ENCODE measurements at places on chromosomes 3 and 15.

- DNase-seq, result no peak
Measured at GRCh38 chr3:25695731-25696420, 31.2 kb upstream of the TOP2B start.

DNA sequence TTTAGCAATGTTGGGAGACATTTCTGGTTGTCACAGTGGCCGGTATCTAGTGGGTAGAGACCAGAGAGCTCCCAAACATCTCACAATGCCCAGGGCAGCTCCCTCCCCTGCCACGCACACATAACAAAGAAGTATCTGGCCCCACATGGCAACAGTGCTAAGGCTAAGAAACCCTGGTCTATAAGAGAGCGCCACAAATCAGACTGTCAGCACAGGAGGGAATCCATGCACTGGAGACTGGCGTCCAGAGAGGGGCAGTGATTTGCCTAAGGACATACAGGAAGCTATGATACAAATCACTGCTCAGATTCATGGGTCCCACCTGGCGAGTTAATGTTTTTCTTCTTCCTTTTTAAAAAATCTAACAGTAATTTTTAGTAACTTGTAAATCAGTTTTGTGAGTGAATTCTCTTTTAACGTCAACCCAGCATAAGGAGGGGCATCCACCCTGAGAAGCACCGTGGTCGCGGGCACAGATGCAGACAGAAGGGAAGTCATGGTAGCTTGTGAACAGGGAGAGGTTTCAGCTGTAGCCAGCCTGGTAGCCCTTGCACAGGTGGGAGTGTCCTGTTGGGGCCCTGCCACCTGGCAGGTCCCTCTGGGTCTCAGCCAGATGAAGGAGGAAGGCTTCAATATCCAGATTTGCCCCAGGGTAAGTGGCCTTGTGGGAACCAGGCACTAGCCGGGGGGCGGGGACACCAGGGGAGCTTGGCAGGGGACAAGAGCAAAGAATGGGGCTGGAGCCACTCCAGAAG, 8.7 kb downstream of the ISG20 start:
- peak; percentile 16 for DNase-seq

GRCh38 chr3:123735456-123735855, 148.7 kb downstream of the MYLK start:
- DNase-seq, result no peak

GRCh38 chr3:51343918-51344687, 41.0 kb upstream of the MANF start:
- DNase-seq, result no peak

- peak; percentile 79 for DNase-seq
Measured at GRCh38 chr15:73677146-73677607, 7.0 kb upstream of the CD276 start.

GRCh38 chr3:155919728-155920127, 49.3 kb downstream of the GMPS start:
- DNase-seq, result no peak

DNA sequence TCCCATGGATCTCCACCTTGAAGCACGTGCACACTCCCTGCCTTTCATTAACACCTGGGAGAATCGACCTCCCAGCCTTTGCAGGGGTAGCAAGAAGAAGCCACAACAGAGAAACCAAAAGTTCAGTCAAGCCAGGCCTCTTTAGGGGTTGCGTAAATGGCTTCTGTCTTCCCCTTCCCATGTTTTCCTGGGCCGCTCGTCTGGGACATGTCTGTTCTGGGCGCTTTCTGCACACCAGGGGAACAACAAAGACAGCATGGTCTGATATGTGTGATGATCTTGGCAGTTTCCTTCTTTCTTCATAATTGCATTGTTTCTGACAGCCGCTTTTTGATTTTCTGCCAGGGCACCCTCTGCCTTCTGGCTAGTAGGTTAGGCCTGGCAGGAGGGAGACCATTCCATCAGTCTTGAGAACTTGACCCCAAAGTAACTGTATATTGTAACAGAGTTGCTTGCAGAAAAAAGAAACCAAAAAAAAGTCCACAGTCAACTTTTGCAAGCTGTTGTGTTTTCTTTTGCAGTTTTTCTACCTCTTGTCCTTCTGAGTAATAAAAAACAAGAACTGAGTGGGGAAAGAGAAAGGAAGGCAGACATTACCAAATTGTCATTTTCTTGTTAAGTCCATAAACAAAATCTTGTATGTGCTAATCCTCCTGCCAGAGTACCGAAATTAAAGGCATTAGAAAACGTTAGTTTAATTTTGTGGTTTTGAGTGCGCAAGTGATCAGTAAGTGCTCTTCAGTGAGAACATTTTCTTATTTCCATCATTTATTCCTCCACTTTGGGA, 56.0 kb upstream of the FURIN start:
- DNase-seq, result no peak

DNA sequence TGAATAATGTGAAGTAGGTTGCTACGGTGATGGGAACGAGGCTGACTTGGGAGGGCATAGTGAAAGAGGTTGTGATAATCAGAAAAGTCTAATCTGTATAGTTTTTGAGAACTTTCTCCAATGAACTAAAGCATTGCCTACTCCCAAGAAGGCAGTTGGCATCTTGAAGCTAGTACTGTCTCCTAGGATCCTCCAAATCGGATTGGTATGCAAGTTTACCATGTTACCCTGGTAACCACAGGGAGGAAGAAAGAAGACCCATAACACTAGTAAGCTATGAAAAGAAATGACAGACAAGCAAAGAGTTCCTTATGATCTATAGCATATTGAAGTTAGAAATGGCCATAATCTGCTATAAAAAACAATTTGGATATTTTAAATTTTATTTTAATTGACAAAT, 127.2 kb upstream of the SYNPR start:
- no peak for DNase-seq

GRCh38 chr3:105729667-105730066, 139.1 kb downstream of the CBLB start:
- DNase-seq, result no peak

GRCh38 chr15:45091576-45091975, 22.4 kb downstream of the DUOX2 start:
- no peak for DNase-seq

DNA sequence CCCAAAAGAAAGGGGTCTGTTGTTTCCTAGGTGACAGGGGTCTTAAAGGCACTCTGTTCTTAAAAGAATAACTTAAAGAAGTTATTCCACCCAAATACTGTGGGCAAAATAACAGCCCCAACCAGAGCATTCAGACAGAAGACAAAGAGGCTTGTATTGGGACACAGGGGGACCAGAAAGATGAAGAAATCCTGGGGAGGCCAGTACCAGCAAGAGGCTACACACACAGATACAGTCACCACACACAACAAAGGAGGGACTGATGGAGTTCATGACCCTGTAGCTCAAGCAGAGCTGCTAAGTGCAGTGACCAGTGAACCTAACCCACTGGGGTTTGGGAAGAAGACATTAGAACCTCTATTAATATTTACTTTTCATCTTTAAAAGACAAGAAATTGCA, 59.0 kb downstream of the MTHFS start:
- DNase-seq, result no peak

- no peak for DNase-seq
Measured at GRCh38 chr3:45664578-45664977, 24.6 kb upstream of the SACM1L start.

- peak; percentile 96 for DNase-seq
Measured at GRCh38 chr15:71443538-71443937, 328.3 kb downstream of the THSD4 start.

- peak; percentile 29 for DNase-seq
Measured at GRCh38 chr3:119279101-119279554, 15.1 kb upstream of the ARHGAP31 start.

- DNase-seq, result no peak
Measured at GRCh38 chr3:29275309-29275708, 5.6 kb upstream of the RBMS3 start.

DNA sequence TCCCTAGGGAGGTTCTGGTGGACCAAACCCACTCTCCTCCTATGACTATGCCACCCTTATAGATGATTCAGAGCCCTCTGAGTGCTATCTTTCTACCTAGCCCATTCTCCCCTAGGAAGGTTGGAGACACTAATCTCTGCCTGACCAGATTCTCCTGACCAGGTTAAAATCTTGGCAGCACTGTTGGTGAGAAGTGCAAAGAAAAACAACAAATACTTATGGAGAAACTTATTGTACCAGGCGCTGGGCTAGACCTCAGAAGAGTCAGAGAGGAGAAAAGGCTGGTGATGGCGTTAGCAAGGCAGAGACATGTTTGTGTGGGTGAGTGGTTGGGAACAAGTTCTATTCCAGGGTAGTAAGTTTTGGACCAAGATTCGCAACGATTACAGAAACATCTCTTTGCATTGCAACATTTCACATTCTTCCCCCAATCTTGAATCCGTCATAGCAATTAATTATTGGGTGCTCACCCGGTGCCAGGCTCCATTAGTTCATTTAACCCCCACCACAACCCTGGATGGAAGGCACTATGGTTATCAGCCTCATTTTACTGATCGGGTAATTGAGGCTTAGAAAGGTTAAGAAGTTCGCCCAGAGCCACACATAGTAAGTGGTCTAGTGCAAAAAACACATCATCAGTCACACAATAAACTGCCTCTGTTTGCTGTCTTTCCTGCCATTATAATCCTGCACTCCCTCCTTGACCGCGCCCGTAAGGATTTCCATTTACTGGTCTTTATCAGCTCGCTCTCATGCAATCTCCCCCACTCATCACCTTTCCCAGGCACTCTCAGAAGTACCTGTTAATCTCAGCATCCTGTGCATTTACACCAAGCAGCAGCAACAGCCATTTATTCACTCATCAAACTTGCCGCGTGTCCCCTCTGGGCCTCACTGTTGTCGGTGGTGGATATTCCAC, 655 bp upstream of the TSPAN3 start:
- no peak for DNase-seq

GRCh38 chr3:125382298-125382697, 7.2 kb upstream of the ZNF148 start:
- DNase-seq, result no peak

GRCh38 chr3:13684350-13684749, 135.4 kb downstream of the FBLN2 start:
- DNase-seq, result no peak

GRCh38 chr3:101842245-101842934, 6.9 kb upstream of the NFKBIZ start:
- no peak for DNase-seq

DNA sequence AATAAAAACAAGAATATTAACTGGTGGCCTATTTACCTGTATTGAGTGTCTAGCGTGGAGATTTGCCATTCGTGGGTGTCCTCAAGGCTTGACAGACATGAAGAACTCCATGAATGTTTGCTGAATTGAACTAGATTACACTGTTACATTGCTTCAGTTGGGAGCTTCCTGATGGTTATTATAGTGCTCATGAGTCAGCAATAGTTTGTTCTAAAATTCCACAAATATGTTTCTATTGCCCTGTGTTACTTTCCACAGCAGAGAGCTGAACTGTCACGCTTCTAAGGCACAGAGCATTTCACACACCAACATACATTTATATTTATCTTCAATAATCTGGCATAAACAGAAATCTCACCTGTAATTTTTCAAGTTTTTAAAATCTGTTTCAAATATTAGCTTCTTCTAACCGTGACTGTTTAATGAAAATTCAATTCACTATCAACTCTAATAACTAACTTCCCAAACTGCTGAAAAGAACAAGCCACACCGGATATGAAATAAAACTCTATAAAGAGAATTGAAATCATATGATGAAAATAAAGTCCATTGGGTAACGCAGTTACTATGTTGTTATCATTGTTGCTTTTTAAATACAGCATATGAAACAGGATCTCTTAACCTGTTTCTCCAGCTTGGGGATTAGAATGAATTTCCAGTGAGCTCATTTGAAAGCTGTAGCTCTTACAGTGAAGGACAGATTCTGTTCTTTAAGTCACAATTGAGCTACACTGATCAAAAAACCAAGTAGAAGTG, 61.2 kb upstream of the MCF2L2 start:
- no peak for DNase-seq

- DNase-seq, result no peak
Measured at GRCh38 chr3:122880173-122880572, 85.3 kb downstream of the SLC49A4 start.

- no peak for DNase-seq
Measured at GRCh38 chr3:147930232-147930807, 521.2 kb downstream of the ZIC1 start.

GRCh38 chr3:45670436-45670835, 18.8 kb upstream of the SACM1L start:
- DNase-seq, result no peak

GRCh38 chr3:159763011-159763601, 225.5 kb upstream of the IL12A start:
- DNase-seq, result peak; percentile 69

- no peak for DNase-seq
Measured at GRCh38 chr15:41490355-41490754, 3.3 kb upstream of the ITPKA start.

GRCh38 chr15:65571971-65572370, 39.0 kb downstream of the INTS14 start:
- DNase-seq, result no peak

GRCh38 chr15:77810130-77810571, 177.4 kb upstream of the LINGO1 start:
- DNase-seq, result peak; percentile 48

- DNase-seq, result no peak
Measured at GRCh38 chr15:72197041-72197459, 537 bp downstream of the GRAMD2A start.

GRCh38 chr15:47742334-47742733, 25.0 kb downstream of the SEMA6D start:
- DNase-seq, result no peak

- DNase-seq, result peak; percentile 31
Measured at GRCh38 chr15:36024031-36024688, 478.2 kb upstream of the DPH6 start.

- DNase-seq, result no peak
Measured at GRCh38 chr3:68025189-68025588, 370.8 kb upstream of the SUCLG2 start.

DNA sequence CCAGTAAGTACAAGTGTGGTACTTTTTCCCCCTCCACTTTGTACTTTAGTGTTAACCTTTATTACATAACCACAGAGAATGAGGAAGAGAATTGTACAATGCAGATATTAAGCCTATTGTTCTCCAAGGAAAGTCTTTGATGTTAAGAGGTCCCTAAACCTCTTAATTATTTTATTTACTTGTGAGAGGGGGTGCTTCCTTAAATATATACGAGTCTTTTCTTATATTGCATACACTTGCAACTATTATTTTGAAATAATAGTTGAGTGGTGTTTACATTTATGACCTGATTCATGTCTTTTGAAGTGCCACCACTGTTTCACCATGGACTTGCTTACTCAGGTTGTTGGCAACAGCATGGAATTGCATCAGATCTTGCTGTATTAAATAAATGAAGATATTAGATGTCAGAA, 10.1 kb downstream of the USP3 start:
- no peak for DNase-seq

GRCh38 chr15:25829073-25829472, 34.1 kb downstream of the ATP10A start:
- no peak for DNase-seq

DNA sequence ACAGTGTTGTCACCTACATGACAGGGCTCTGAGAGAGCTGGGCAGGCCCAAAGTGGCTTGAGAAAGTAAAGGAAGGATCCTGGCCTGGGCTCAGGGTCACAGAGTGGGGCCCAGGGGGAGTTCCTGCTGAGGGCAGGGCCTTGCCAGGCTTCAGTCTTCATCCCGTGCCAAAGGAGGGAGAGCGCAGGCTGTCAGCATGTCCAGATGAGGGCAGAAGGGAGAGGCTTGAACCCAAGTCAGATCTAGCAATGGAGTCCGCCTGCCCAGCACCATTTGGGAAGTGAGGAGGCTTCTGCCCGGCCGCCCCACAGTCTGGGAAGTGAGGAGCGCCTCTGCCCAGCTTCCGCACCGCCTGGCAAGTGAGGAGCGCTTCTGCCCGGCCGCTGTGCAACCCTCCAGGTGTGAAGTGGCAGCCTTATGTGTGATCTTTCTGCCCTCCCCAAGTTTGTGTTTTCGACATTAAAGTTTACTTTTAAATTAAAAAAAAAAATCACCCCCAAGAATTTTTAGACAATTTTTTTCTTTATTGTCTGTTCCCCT, 303.6 kb upstream of the PROK2 start:
- no peak for DNase-seq
